ENCODE measurements at places on chromosomes 1 and 21.

DNA sequence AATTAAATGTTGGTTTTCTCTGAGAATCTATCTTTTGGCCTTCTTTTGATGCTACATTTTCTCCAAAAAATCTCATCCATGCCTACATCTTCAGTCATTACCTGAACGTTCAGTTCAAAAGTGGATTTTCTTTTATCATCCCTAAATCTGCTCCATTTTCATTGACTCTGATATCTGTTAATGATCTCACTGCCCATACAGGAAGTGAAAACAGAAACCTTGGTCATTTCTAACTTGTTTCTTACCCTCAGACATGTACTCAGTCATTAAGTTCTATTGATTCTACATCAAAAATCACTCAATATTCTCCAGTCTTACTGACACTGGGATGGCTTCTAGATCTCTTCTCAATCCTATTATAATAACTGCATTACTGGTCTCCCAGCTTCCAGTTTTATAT is 22.7 kb downstream of the PRKACB start:
- DNase-seq = no peak

DNA sequence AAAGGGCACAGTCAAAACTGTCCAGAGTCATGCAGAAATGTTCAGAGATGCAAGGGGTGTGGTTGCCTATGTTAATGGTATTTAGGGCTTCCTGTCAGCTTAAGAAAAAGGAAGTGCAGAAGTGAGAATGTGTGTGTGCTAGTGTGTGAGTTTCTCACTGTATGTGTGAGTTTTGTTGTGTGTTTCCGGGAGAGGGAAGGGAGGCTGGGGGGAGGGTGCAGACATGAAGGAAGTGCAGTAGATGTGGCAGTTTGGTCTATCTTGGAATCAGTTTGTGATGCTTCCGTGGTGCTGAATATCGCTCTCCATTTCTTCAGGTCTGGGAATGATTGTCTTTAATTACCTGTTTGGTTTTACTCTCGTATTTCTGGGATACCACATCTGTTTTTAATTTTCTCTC is 16.5 kb upstream of the ATP6V1G3 start:
- no peak for DNase-seq

GRCh38 chr1:165456861-165457260 is 11.9 kb upstream of the RXRG start:
- no peak for DNase-seq

DNA sequence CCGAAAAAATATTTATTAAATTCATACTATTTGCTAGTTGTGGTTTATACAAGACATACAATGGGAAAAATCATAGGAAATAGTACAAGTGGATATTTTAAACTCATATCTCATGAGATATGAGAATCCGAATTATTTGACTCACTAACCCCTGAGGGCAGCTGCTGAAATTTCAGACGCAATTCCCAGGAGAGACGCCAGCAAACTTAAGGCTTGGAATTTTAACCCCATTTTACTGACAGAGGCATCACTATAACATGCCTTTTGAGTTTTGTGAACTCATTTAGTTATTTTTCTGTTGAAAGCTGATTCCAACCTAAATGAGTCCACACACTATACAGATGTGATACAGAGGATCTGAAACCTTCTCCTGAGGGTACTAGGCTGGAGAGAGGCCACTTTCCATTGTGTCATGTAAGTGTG is 5.9 kb upstream of the MROH9 start:
- DNase-seq = no peak

GRCh38 chr1:160206036-160206389 is 829 bp downstream of the PEA15 start:
- DNase-seq = peak; percentile 90

DNA sequence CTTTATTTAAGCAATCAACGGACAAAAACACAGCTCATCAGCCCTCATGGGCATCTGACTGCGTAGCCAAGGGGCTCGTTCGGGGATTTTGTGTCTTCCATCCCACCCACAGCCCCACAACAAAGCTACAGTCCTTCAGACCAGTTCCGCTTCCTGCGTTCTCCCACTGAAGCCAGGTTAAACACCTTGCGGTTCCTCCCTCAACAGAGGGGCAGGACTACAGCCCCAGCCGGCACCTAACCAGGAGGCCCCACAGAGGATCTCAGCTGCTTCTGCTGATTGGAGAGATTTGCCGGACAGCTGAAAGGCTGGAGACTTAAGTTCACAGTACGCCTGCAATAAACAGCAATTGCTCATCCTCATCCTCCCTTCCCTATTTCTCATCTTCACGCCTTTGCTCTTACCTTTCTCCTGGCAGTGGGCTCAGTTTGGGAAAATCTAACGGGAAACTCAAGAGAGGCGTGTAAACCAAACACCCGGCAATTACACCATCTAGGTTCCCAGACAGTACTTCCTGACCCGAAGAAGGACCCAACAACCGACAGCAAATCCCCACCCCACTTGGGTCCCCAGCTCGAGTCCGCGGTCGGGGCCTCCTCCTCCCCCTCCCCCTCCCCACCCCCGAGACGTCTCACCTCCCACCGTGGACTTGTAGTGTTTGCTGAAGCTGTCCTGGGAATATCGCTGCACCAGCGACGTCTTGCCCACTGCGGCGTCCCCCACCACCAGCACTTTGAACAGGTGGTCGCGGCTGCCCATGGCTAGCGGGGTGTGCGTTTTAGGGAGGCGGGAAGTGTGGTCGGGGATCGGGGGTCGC is 876 bp downstream of the RAB29 start:
- peak; percentile 11 for DNase-seq

DNA sequence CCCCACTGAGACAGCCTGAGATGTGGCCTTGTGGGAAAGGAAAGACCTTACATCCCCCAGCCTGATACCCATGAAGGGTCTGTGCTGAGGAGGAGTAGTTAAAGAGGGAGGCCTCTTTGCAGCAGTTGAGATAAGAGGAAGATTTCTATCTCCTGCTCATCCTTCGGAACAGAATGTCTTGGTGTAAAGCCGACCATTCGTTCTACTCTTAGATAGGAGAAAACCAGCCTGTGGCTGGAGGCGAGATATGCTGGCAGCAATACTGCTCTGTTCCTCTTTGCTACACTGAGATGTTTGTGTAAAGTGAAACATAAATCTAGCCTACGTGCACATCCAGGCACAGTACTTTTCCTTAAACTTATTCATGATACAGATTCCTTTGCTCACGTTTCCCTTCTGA is 1.5 kb upstream of the CCDC27 start:
- no peak for DNase-seq

- DNase-seq = no peak
Observed at GRCh38 chr1:100394285-100394684, 42.0 kb downstream of the CDC14A start.

DNA sequence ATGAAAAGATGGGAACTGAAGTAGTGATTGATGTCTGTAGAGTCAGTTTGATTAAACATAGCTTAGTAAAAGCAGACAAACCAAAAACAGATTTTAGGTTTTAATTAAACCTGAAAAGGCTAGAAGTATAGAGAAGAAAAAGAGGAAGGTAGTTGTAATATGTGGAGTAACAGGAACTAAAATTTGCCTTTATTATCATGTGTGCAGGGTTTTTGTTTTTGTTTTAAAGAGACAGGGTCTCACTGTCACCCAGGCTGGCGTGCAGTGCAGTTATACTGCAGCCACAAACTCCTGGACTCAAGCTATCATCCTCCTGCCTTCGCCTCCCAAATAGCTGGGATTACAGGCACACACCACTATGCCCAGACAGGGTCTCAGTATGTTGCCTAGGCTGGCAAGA is 6.0 kb downstream of the TOR1AIP1 start:
- no peak for DNase-seq

GRCh38 chr1:152683846-152684245 is 2.1 kb upstream of the LCE2B start:
- DNase-seq = no peak

DNA sequence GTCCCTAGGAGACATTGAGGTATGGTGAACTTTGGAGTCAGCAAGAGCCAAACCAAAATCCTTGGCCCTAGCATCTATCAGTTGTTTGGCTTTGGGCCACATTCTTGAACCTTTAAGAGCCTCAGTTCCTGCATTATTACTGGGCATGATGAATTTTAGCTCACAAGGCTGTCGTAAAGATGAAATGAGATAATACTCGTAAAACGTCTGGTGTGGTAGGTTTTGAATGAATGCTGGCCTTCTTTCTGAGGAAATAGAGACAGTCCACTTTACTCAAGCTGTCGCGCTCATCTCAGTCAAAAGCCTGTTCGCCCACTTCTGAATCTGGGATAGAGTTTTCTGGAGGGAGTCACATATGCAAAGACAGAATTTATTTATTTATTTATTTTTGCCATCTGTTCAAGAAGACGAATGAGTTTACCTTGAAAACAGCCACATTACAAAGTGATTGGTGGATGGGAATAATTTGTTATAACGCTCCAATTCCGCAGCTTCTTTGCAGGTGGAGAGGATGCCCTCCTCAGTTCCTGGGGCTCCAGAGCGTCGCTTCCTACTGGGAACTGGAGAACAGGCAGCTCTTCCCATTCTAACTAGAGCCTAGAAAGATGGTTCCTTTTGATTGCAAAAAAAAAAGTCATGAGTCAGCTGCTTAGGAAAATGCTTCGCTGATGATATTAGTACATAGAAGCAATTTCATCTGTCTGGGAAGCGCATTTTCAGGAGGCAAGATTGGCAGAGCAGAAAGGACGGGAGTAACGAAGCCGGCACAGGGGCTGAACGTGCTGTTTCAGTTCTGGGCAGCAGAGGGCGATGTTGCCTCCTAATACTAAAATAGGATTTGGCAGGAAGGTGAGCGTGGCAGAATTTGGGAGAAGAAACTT is 49.9 kb upstream of the CYP2J2 start:
- peak; percentile 42 for DNase-seq

DNA sequence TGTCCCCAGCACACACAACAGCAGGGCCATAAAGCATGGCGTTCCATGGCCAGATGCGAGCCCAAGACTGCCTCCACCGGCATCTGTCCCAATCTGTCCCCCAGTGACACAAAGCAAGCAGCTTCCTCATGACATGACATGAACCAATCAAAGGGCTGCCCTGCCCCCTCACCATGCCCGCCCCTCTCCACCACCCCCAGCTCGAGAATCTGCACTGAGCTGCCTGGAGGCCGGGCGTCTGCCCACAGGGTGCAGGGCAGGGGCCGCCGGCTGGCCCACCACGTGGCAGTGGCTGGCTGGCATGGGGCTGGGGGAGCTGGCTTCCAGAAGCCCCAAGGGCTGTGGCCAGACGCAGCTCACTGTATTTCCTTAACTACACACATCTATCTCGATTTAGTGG is 27.8 kb downstream of the WNT9A start:
- DNase-seq = no peak

DNA sequence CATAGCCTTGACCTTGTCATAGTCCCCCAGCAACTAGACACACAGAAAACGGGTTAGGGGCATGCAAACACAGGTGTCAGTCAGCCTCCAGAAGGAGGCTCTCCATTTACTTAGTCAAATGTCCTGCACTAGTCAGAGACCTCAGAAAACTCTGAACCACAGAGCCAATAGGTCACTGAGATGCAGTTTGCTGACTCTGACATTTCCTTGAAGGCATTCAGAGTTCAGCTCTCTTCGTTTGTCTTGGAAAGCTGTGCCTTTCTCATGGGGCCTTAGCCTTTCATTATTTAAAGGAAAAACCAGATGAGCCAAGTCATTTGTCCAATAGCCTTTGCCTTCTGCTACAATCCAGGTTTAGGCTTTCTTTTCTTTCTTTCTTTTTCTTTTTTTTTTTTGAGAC is 3.5 kb downstream of the OLFML2B start:
- no peak for DNase-seq

- no peak for DNase-seq
Observed at GRCh38 chr1:11925938-11926292, 312 bp downstream of the KIAA2013 start.

DNA sequence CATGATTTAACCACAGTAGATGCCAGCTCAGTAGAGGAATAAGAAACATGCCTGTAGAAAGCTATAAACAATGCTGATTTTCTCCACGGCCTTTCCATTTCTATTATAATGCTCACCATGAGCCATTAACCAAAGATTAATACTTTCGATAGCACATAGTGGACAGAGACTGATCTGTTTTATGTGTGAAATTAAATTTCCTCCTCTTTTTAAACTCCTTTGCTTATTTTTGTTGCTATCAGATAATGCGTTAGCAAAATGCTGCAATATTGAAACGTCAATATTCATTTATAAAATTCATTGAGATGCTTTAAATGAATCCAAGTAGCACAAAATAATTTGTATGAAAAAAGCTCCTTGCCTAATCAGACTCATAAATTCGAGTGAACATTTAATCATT is 1807.9 kb downstream of the MRPL39 start:
- DNase-seq = no peak

GRCh38 chr1:238745069-238745468 is 641.3 kb upstream of the CHRM3 start:
- DNase-seq = no peak

DNA sequence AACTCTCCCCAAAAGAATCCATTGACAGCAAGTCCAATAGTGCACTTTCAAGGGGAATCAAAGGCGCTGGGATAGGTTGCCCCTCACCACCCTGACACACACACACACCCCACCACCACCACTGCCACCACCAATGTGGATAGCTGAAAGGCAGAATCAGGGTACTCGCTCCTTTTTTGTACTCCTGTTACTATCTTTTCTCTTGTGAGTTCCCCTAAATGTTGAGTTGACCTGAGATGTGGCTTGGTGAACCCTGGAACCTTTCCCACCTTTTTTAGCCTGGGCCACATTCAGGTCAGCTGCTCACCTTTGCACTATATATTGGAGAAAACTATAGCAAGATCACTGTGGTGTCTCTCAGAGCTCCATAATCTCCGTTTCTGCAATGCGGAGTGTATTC is 3.9 kb downstream of the S100A8 start:
- DNase-seq = no peak

DNA sequence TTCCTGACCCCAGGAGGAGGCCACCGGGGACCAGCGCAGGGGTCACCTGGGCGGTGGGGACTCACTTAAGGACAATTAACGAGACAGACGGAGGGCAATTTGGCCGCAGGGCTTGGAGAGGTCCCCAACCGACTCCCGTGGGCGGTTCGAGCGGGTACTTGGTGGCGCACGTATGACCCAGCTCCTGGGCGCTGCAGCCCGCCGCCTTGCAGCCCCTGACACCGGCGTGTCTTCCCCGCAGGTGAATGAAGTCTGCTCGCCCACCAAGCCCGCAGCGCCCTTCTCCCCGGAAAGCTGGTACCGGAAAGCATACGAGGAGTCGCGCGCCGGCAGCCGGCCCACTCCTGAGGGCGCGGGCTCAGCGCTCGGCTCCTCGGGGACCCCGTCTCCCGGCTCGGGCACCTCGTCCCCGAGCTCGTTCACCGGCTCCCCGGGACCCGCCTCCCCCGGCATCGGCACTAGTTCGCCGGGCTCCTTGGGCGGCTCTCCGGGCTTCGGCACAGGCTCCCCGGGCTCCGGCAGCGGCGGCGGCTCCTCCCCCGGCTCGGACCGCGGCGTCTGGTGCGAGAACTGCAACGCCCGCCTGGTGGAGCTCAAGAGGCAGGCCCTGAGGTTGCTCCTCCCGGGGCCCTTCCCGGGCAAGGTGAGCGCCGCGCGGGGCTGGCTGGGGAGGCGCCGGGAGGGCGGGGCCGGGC is 1.4 kb downstream of the KIF26B start:
- peak; percentile 88 for DNase-seq

DNA sequence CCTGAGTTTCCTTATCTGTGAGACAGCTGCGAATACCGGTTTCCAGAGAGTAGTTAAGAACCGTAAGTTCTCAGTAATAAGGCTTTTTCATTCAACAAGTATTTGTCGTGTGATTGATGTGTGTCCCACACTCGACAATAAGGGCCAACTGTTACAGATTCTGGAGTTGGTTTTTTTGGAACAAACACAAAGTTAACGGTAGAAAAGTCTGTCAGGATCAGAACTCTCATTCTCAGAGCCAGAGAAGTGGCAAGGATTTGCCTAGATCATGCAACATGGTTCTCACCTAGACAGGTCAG is 837 bp downstream of the NUDC start:
- DNase-seq = no peak
